ENCODE measurements at places on chromosomes 3 and 15. TPM values are rescaled to one million over a fixed set of nuclear protein-coding genes. Genes with fewer than 3 reads are reported as not detected.

Gene ATP8B4
- 38.5 TPM for total RNA-seq

Gene LRRK1
- total RNA-seq = 2.1 TPM

Gene TMEM212
- not detected for total RNA-seq

Gene AGBL1
- total RNA-seq = not detected

Gene PP2D1
- not detected for total RNA-seq

Gene SLC24A5
- total RNA-seq = not detected

Gene CCR2
- total RNA-seq = 6.8 TPM

Gene OR5H15
- not detected for total RNA-seq

Gene C3orf85
- not detected for total RNA-seq

Gene SLC12A8
- total RNA-seq = 1.1 TPM

Gene DNAJA4
- 75.9 TPM for total RNA-seq

Gene GOLGA8M
- 0.54 TPM for total RNA-seq

DNA sequence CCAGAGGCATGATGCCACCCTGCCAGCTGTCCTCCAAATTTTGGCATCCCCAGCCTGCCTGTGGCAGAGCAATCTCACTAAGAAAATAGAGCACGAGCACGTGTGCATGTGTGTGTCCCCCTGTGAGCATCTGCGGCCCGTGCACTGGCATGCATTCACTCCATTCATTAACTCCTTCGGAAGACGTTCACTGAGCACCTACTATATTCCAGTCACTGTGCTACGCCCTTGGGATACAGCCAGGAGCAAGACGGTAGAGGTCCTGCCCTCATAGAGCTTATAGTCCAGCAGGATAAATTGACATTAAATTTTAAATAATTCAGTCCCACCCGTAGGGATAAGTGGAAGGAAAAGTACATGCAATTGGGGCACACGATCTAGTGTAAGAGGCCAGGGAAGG is 40.0 kb upstream of the HES1 start:
- DNase-seq = no peak
- H3K36me3 ChIP-seq = no peaks in the 10 kb centered on the region
- no peak overlapping the region for H3K27ac ChIP-seq
- peaks cover 33% of the 10 kb centered on the region for H3K4me1 ChIP-seq
- H3K4me3 ChIP-seq = no peak overlapping the region
- H3K27me3 ChIP-seq = peaks cover 6% of the 10 kb centered on the region

DNA sequence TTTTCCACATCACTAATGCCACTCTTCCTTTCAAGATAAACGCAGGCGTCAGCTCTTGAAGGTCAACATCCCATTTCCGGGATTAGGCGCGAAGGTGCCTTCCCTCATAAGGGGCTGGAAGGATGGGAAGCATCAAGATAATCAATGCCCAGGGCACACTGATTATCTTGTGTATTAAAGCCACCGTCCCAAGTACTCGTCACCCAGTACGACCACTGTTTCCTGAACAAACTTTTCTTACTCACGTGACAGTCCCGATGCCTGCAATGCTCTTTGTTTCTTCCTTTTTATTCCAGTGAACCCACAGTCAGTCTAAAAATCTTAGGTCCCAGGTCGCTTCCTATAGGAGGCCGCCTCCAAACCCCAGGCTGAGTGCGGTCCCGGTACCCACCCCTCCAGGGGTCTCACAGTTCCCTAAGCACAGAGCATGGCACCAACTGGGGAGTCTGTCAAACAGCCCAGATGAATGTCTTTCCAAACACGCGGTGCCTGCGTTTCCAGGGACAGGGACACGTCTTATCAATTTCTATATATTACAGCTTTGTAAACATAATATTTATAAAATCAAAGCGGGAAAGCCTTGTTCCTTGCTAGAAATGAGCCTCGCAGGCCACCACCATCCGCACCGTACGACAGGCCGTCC is 589 bp downstream of the ANAPC13 start:
- H3K36me3 ChIP-seq = peaks cover 21% of the 10 kb centered on the region
- peaks cover 37% of the 10 kb centered on the region for H3K4me1 ChIP-seq
- DNase-seq = no peak
- H3K27ac ChIP-seq = peak overlapping the region; percentile 98

GRCh38 chr3:190517687-190518086 is 3.8 kb downstream of the IL1RAP start:
- no peak overlapping the region for H3K27ac ChIP-seq
- peaks cover 37% of the 10 kb centered on the region for H3K4me1 ChIP-seq
- H3K4me3 ChIP-seq = no peak overlapping the region
- H3K27me3 ChIP-seq = no peaks in the 10 kb centered on the region
- H3K36me3 ChIP-seq = peaks cover 26% of the 10 kb centered on the region
- no peak for DNase-seq

DNA sequence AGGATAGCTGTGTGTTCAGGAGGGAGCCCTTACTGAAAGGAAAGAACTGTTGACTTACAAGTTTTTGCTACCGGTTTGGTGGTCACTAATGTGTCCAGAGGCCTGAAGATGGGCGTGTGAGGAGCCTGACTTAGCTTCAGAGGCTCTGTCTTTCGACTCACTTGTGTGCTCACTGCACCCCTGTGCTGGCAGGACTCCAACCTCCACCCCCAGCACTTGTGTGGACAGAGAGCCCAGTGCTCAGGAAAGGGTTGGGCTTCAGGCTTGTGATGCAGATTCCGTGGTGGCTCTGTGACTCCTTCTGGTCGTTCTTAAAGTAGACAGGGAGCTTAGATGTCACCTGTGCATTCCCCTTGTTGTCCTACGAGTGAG is 100.9 kb downstream of the PGPEP1L start:
- DNase-seq = no peak
- no peak overlapping the region for H3K27ac ChIP-seq
- peaks cover 9% of the 10 kb centered on the region for H3K4me1 ChIP-seq
- no peaks in the 10 kb centered on the region for H3K27me3 ChIP-seq
- H3K36me3 ChIP-seq = peaks cover 9% of the 10 kb centered on the region

DNA sequence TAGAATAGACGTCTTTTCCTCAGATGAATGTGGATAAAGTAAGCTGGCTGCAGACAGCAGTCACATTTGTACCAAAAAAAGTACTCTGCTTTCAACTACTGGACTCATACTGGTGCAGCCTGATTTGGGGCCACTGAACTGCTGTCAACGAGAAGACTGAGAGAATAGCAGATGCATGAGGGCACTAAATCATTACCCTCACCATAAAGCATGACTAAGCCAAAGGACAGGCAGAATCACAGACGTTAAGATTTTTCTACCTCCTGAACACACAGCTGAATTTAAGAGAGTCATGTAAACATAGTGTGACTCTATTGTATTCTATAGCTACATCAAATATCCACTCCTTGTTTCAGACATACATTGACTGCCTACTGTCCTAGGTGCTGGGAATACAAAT is 67.8 kb upstream of the CDAN1 start:
- H3K36me3 ChIP-seq = peaks cover 6% of the 10 kb centered on the region
- no peak overlapping the region for H3K4me3 ChIP-seq
- no peak for DNase-seq

- H3K4me1 ChIP-seq = no peaks in the 10 kb centered on the region
- H3K36me3 ChIP-seq = no peaks in the 10 kb centered on the region
- no peak for DNase-seq
- no peak overlapping the region for H3K4me3 ChIP-seq
Measured at GRCh38 chr3:64143409-64144130, 81.7 kb downstream of the PRICKLE2 start.

DNA sequence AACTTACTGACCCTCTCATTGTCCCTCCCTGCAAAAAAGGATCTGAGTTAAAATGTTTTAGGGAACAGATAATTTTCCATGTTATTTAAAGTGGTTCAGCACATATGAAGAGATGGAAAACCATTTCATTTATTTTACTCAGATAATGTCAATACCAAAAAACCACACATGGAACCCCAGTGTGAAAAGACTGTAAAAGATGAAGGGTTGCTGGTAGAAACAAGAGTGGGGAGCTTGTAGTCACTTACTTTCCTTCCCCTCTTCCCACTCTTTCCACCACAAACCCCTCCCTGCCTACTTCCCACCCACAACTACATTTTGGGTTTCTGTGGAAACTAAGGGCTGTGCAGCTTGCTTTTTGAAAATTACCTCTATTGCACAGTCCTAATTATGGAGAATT is 18.5 kb upstream of the KLHL25 start:
- H3K4me1 ChIP-seq = peaks cover 8% of the 10 kb centered on the region
- no peak overlapping the region for H3K4me3 ChIP-seq
- peaks cover 11% of the 10 kb centered on the region for H3K27me3 ChIP-seq
- no peak for DNase-seq
- H3K27ac ChIP-seq = peak overlapping the region; percentile 49

DNA sequence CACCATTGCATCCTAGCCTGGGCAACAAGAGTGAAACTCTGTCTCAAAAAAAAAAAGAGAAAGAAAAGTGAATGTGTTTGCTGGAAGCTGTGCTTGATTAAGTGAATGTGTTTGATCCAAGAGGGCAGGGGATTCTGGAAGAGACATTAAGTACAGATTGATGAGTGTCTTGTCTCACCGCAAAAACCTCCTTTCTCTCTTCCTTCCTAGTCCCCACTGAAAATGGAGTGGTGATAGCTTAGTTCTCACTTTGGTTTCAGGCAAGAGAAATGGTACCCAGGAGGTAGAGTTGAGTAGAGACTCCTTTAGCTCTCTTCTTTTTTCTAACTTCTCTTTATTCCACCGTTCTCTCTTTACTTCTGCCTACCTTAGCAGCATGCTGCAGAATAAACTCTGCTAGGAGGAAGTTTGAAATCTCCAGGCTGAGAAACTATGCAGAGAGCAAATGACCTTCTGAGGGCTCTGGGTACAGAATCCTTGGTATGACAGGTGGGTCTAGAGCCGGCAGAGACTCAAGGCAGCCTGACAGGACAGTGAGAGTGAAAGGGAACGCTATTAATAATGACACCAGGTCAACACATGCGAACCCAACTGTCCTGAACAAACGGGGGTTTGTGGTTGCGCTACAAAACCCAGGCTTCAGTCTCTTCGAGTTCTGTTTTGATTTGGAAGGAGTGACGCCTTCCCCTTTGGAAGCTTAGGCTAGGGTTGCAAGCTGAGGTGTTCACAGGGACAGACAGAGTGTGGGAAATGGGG is 74.9 kb downstream of the SMAD3 start:
- peaks cover 78% of the 10 kb centered on the region for H3K4me1 ChIP-seq
- H3K27me3 ChIP-seq = no peaks in the 10 kb centered on the region
- peak overlapping the region; percentile 72 for H3K27ac ChIP-seq
- H3K4me3 ChIP-seq = no peak overlapping the region
- H3K36me3 ChIP-seq = peaks cover 30% of the 10 kb centered on the region

DNA sequence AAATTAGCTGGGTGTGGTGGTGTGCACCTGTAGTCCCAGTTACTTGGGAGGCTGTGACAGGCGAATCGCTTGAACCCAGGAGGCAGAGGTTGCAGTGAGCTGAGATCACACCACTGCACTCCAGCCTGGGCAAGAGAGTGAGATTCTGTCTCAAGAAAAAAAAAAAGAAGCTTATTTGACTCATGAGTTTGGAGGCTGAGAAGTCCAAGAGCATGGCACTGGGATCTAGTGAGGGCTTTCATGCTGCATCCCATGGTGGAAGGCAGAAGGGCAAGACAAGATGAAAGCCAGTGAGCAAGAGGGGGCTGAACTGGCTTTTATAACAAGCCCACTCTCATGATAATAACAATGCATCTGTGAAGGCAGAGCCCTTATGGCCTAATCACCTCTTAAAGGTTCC is 33.4 kb downstream of the SEC62 start:
- DNase-seq = no peak
- no peak overlapping the region for H3K27ac ChIP-seq
- H3K36me3 ChIP-seq = peaks cover 21% of the 10 kb centered on the region
- no peak overlapping the region for H3K4me3 ChIP-seq

GRCh38 chr3:157248590-157249422 is 88.9 kb upstream of the CCNL1 start:
- no peak overlapping the region for H3K4me3 ChIP-seq
- H3K4me1 ChIP-seq = no peaks in the 10 kb centered on the region
- peaks cover 2% of the 10 kb centered on the region for H3K27me3 ChIP-seq
- no peaks in the 10 kb centered on the region for H3K36me3 ChIP-seq
- H3K27ac ChIP-seq = no peak overlapping the region
- DNase-seq = no peak

GRCh38 chr3:168003911-168004310 is 91.8 kb downstream of the GOLIM4 start:
- H3K36me3 ChIP-seq = no peaks in the 10 kb centered on the region
- H3K27ac ChIP-seq = no peak overlapping the region
- no peak overlapping the region for H3K4me3 ChIP-seq
- DNase-seq = no peak

DNA sequence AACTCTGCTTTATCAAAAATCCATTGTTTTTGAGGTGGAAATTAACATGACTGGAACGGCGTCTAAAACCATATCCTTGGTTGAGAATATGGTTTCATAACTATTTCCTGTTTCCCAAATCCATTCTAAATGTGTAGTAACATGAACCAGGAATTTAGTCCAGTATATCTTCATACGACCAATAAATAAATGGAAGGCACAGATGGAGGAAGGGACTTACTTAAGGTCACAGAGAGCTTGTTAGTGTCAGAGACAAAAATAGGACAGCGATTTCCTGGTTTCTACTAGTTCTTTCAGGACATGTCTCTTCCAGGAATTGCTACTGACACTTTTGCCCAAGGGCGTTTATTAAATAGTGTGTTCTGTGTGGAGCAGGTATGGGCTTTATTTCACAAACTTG is 41.2 kb downstream of the HES1 start:
- no peak overlapping the region for H3K4me3 ChIP-seq
- H3K36me3 ChIP-seq = no peaks in the 10 kb centered on the region
- H3K27me3 ChIP-seq = peaks cover 19% of the 10 kb centered on the region

DNA sequence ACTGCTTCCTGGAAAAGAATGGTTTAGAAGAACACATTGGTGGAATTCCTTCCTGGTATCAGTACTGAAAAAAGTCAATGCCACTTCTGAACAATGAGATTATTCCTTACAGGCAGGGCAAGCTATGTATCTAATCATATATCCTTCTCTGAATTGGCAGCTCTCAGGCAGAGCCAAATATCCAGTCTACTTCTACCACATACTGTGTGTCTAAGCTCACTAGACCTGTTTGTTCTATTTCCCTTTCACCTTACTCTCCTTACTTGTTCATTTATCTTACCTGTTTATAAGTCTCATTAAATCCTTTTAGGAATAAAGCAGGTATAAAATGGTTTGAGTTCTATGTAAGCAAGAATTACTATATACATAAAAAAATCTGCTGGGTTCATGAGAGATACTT is 8.3 kb downstream of the SETMAR start:
- H3K4me3 ChIP-seq = no peak overlapping the region
- peaks cover 18% of the 10 kb centered on the region for H3K36me3 ChIP-seq
- no peak overlapping the region for H3K27ac ChIP-seq
- DNase-seq = no peak

- no peak for DNase-seq
- H3K27me3 ChIP-seq = no peaks in the 10 kb centered on the region
- no peak overlapping the region for H3K27ac ChIP-seq
- no peak overlapping the region for H3K4me3 ChIP-seq
Measured at GRCh38 chr15:101153801-101154656, 97.8 kb downstream of the CHSY1 start.

DNA sequence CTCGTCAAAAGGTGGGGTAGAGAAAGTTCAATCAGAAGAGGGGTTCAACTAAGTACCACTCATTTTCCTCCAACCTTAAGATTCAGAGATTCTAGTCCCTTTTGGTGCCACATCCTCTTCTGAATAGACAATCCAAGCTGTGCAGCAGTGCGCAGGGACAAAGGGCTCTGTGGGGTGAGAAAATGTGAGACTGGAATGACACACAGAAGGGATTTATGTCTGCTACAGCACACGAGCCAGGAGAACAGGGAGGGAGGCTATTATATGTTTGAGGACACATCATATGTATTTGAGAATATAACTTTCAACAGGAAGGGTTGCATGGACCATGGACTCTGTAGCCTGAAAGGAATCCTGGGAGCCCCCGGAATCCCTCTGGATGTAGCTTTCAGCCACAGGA is 33.0 kb downstream of the LSM3 start:
- H3K27me3 ChIP-seq = no peaks in the 10 kb centered on the region
- no peaks in the 10 kb centered on the region for H3K36me3 ChIP-seq
- no peaks in the 10 kb centered on the region for H3K4me1 ChIP-seq
